ENCODE measurements at places on chromosomes 6 and 20.
A peak's percentile ranks its signal among the peaks of the same experiment; 100 is the strongest.

GRCh38 chr6:159221486-159222170 lies 52.4 kb downstream of the FNDC1 start:
- no peak for DNase-seq

GRCh38 chr6:139577763-139578604 lies 203.5 kb upstream of the CITED2 start:
- DNase-seq = peak; percentile 22

DNA sequence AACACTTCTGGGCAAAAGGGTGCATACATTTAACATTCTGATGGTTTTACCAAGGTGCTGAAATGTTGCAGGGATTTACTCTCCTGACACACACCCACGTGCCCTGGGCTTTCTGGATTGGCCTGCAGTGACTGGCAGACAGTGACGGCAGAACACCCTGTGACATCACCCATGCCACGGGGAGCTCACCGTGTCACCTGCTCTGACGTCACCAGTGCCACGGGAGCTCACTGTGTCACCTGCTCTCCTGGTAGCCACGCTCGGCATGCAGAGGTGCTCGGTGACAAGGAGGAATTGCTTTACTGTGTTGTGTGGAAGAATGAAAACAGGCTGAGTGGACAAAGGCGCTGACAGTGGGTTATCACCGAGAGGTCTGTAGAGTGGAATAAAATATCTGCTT lies 99.3 kb downstream of the RAMACL start:
- no peak for DNase-seq

- no peak for DNase-seq
Measured at GRCh38 chr6:3471286-3471685, 14.4 kb upstream of the SLC22A23 start.

DNA sequence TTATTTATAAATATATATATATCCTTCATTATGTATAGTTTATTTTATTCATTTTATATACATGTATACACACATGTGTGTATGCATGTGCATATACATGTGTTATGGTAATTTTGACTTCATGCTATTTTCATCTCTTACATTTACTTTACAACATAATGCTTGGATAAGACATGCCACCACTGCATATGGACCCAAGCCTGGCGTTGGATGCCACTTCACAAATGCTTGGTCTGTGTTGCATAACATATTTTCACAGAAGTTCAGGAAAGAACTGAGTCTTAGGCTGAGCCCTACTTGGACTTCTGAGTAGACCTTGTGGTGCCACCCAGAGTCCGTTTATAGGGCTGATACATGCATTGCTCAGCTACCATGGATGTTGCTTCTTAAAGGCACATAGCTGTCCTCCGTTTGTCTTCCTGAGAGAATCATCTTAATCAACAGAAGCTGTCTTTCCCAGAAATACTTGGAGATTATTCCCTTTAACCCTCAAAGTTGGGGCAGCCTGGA lies 337.8 kb downstream of the BTBD3 start:
- DNase-seq = no peak

DNA sequence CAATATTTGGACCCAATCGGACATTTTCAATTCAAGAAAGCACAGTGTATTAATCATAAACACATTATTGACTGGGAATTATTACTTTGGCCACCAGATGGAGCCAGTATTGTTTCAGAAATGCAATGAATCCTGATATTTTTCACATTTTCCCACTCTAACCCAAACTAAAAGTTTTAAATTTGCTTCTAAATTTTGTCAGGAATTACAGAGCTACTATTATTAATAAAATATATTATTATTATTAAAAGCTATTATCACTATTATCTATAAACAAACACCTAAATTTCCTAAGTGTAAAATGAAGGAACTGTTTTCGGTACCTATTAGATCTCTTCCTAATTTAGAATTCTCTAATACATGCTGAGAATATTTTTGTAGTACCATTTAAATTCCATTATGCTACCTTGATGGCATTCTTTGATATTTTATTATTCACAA lies 245.3 kb downstream of the OGFRL1 start:
- DNase-seq = no peak

- DNase-seq = no peak
Measured at GRCh38 chr6:92790381-92790780, 629.0 kb downstream of the EPHA7 start.

- DNase-seq = no peak
Measured at GRCh38 chr20:571754-572441, 28.3 kb upstream of the CSNK2A1 start.

- no peak for DNase-seq
Measured at GRCh38 chr6:3915076-3915791, 66.1 kb downstream of the FAM50B start.

- DNase-seq = no peak
Measured at GRCh38 chr20:8220716-8221115, 88.7 kb downstream of the PLCB1 start.

DNA sequence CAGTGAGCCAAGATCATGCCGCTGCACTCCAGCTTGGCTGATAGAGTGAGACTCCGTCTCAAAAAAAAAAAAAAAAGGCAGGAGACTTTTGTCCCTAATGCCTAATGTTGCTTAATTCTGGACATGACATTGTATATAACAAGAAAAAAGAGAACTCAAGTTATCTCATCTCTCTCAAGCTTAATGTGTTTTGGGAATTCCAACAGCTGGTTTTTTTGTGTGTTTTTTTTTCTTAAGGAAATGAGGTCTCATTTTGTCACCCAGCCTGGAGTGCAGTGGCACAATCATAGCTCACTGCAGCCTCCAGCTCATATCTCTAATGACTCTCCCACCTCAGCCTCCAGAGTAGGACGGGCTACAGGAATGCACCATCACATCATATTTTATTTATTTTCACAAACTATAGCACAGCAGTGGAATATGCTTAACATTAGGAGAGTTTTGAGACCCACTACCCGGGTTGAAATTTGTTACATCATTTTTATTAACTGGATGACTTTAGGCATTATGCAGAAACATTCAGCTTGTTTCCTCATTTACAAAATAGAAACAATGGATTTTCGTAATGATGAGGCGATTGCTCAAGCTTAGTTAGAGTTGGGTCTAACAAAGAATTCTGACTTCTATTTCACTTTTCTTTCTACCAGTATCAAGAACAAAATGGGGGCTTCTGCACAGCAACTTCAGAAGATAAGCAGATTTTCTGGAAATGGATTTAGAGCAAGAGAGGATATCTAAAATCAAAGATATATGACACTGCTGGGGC lies 104.1 kb upstream of the BTN3A2 start:
- no peak for DNase-seq

GRCh38 chr6:46103441-46104115 lies 26.2 kb upstream of the ENPP4 start:
- DNase-seq = no peak

DNA sequence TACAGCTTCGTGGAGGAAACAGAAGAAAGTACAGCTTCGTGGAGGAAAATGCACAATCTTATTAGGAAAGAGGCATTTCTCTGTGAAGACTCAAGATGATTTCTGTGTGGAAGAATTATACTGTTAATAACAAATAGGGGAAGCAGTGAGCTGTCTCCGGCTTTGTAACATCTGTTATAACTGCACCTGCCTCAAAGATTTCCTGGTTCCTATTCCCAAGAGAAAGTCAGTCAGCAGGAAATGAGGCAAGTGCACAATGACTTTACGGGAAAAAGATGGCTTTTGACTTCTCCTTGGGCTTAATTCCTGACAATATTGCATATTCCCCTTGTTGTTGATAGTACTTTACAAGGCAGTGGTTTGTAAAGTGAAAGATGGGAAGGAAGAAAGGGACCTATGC lies 538.5 kb downstream of the BMP2 start:
- DNase-seq = no peak

DNA sequence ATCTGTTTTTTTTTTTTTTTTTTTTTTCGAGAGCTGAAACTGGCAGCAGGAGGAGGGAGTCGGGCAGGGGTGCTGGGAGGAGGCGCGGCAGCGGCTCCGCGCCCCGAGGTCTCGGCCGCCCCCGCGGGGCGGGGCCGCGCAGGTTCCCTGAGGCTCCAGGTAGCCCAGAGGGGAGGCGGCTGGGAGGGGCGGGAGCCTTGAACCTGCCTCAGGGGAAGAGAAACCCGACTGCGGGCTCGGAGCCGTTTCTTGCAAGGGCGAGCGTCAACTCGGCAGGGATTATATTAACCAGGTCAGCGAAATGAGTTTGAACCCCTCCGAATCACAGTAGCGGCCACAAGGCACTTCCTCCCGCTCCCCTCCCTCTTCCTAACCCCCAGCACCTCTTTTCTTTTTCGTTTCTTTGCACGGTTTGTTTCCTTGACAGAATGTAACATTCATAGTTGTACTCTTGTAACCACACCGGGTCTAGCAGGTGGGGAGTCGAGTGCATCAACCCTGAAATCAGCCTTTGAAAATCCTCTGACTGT lies 2.0 kb downstream of the MYB start:
- DNase-seq = no peak

- no peak for DNase-seq
Measured at GRCh38 chr6:18545726-18546125, 158.6 kb downstream of the RNF144B start.

DNA sequence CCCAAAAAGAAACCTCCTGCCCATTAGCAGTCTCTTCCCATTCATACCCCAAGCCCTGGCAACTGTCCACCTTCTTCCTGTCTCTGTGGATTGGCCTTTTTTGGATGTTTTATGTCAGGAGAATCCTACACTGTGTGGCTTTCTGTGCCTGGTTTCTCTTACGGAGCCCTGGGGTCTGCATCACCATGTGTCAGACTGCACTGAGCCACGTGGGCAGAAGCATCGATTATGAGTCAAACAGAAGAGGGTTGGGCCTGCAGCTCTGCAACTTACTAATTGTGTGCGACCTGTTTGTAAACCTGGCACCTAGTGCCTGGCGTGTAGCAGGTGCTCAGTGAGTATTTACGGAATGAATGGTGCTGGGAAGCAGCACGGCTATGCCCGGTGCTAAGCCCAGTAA lies 62.6 kb downstream of the IGF2R start:
- no peak for DNase-seq

GRCh38 chr6:71246596-71246995 lies 42.0 kb upstream of the OGFRL1 start:
- no peak for DNase-seq

GRCh38 chr20:33686984-33687366 lies 790 bp upstream of the E2F1 start:
- no peak for DNase-seq

DNA sequence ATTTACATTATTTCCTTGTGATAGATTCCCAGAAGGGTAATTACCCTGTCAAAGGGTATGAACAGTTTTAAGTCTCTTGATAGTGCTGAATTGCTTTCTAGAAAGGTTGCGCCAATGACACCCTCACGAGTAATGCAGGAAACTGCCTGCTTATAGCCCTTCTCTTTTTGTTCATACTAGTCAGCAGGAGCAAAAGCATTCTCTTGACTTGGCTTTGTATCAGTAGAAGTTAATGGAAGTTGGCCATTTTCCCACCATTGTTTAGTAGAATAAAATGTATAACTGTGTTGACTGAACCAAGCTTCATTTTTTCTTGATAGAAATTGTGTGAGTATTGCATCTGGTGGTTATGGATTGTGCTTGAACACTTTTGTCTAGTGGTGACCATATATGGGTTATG lies 100.1 kb downstream of the FARS2 start:
- no peak for DNase-seq

- no peak for DNase-seq
Measured at GRCh38 chr6:97097068-97098047, 172.8 kb downstream of the KLHL32 start.

DNA sequence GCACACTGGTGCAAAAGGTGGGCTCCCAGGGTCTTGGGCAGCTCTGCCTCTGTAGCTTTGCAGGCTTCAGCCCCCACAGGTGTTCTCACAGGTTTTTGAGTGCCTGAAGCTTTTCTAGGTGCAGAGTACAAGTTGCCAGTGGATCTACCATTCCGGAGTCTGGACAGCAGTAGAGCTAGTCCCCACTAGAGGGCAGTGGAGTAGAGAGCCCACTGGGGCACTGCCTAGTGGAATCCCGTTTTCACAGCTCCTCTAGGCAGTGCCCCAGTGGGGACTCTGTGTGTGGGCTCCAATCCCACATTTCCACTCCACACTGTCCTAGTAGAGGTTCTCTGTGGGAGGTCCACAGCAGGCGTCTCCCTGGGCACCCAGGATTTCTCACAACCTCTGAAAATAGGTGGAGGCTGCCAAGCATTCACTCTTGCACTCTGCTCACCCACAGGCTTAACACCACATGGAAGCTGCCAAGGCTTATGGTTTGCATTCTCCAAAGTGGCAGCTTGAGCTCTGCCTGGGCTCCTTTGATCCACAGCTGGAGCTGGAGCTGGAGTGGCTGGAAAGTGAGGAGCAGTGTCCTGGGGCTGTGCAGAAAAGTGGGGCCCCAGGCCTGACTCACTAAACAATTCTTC lies 86.3 kb upstream of the PROKR2 start:
- DNase-seq = no peak

- DNase-seq = no peak
Measured at GRCh38 chr20:32110727-32111126, 1.2 kb downstream of the TM9SF4 start.

DNA sequence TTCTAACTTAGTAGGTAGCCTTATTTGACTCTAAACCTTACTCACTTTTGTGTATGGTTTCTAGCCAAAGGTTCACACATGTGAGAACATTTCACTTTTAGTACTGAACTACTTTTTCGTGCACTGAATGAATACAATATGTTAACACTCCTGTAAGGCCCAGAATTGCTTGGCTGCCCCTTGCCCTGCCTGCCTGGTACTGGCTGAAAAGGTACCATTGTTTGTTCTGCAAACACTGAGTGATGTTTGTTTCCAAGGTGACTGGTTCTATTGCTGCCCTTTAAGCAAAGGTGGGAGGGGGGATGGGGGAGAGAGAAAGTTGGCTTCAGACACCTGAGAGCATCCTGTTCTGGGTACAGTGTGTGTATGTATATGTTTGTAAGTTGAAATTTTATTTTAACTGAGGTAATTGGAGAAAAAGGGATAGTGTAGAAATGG lies 31.2 kb downstream of the RREB1 start:
- no peak for DNase-seq

- no peak for DNase-seq
Measured at GRCh38 chr6:149153100-149153499, 164.4 kb upstream of the TAB2 start.

DNA sequence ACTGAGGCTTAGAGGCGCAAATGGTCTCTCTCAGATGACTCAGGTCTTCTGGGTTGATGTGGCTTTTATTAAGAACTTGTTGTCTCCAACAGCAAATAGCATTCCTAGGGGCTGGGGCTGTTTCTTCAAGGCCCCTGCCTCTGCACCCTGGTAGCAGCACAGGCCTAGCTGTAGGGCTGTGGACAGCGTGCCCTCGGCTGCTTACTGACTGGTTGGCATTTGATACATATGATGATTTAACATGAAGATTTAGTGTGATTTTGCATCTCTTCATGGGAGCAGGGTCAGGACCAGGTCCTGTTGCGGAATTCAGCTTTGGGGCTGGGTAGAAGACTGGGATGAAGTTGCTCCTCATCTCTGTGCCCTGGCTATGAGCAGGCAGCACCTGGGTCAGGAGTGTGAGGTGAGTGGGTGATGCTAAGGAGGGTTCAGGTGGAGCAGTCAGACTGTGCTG lies 24.3 kb upstream of the IER3 start:
- no peak for DNase-seq
